ENCODE measurements at places on chromosomes 2 and 18.
A peak's percentile ranks its signal among the peaks of the same experiment; 100 is the strongest.

DNA sequence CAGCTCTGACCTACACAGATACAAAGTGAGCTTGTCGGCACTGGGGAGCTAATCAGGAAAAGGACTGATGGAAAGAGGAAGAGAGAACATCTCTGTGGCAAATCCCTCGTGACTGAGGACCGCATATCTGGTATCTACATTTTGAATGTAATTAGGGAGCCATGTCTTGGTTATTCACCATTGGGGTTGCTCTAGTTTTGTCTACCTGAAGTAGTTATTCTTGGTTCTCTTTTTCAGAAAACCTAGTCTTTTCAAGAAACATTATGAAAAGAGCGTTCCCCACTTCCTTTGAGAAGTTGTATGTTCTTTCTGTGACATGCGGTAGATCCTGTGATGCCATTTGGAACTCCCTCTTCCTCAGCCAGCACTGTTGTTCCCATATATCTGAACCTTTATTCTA, 104.4 kb downstream of the DOCK10 start:
- DNase-seq, result no peak

- DNase-seq, result no peak
These were observed 75.2 kb downstream of the SEPTIN10 start for GRCh38 chr2:109538546-109538945.

- no peak for DNase-seq
These were observed 51.7 kb downstream of the VIT start for GRCh38 chr2:36748166-36748565.

DNA sequence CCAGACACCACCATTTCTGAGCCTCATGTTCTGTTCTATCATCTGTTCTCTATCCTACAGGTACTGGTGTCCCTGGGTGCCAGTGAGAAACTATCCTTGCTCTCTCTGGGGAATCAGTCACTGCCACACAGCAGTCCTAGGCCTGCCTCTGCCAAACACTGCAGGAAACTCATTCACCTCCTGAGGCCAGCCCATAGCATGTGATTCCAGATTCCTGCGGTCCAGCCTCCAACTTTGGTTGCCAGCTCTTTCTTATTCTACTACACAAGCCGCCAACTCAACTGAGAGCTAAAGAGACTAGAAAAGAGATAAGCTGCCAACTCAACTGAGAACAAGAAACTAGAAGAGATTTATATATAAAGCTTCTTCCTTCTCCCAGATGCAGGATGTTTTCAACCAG, 8.8 kb upstream of the TTLL4 start:
- DNase-seq, result no peak

DNA sequence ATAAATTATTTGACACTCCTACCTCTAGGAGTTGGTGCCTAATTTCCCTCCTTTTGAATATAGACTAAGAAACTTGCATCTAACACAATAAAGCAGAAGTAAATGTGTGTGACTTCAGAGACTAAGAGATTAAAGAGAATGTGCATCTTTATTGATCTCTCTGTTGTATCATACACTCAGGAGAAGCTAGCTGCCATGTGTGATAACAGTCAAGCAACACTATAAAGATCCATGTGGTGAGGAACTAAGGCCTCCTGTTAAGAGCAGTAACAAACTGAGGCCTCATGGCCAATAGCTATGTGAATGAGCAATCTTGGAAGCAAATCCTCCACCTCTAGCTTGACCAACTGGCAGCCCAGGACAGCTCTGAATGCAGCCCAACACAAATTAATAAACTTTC, 3.4 kb downstream of the FANCL start:
- DNase-seq, result no peak

- peak; percentile 86 for DNase-seq
These were observed 44.6 kb downstream of the ITGB1BP1 start for GRCh38 chr2:9378433-9379390.

GRCh38 chr2:217858519-217859491, 144.0 kb downstream of the TNS1 start:
- DNase-seq, result peak; percentile 96

GRCh38 chr2:46929612-46930011, 14.0 kb upstream of the MCFD2 start:
- no peak for DNase-seq

GRCh38 chr2:218870984-218871344, 9.7 kb upstream of the WNT10A start:
- no peak for DNase-seq

DNA sequence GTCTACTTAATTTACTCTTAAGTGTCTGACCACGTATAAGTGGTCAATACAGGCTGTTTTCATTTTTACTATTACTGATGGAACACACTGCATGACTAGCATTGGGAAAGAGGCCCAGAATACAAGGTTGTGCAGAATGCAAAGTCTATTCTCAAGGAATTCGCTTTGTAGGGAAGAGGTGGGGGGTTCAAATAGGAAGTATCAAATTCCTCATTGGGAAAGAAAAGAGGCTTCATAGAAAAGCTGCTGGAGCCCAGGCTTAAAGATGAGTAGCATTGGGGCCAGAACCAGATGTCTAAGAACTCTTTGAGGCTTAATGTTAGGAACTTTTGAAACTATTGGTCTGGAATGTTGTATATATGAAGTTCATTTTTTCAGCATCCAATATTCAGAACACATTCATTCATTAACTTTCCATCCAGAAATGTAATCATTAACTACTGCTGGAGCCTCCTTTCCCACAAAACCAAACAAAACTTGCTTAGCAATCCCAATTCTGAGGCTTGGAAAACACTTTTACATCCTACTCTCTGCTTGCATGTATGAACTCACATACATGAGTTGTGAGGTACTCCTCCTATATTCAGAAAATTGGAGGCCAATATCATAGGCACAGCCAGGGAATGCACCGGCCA, 994 bp upstream of the LRATD1 start:
- DNase-seq, result no peak

GRCh38 chr2:231347081-231347480, 48.4 kb upstream of the B3GNT7 start:
- DNase-seq, result no peak

DNA sequence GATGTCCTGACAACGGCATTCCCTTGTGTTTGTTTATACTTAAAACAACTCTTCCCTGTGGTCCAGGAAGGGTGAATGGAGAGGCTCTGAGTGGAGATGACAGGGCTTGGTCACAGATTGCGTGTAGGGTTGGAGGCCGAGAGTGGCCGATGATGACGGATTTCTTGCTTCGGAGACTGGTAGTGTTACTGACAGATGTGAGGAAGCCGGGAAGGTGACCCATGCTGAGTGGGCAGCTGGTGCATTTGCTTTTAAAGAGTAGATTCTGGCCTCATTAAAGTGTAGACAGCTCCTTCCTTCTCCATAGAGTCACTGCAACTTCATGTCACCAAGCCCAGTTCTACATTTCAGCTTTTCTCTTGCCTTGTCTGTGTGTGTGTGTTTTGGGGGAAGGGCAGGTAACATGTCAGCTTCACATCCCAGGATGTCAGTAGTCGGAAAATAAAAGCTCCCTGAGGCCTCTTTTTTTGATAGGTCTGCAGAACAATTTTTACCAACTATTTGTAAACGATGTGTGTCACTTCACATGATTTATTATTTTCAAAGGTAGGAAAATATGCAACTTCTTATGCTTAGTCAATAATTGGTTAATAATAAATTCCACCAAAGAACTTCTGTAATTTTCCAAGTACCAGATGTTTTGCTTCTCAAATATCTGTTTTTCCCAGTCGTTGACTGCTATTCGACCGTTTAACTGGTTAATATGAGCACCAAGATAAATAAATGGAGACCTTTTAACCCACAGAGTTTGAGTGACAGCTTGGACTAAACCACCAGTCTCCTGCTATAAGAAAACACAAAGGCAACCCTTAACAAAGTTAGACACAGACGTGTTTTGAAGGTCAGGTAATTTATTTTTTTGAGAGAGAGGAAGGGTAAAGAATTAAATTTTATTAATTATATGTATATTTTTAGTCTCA, 436.9 kb downstream of the SLC4A3 start:
- no peak for DNase-seq

GRCh38 chr18:41860987-41861386, 94.0 kb upstream of the PIK3C3 start:
- no peak for DNase-seq
